ENCODE measurements at places on chromosomes 6 and 20. TPM values are rescaled to one million over a fixed set of nuclear protein-coding genes. Genes with fewer than 3 reads are reported as not detected.

The IL17A gene
- polyA plus RNA-seq, result not detected

The SSTR4 gene
- polyA plus RNA-seq, result 0.10 TPM

DNA sequence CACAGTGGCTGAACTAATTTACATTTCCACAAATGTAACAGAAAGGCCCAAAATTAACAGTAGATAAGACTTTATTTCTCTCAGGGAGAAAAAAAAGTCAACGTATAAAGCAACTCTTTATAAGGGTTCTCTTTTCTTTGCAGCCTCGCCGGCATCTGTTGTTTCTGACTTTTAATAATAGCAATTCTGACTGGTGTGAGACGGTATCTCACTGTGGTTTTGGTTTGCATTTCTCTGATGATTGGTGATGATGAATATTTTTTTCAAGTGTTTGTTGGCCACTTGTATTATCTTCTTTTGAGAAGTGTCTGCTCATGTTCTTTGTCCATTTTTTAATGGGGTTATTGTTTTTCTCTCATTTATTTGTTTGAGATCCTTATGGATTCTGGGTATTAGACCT is 27.2 kb upstream of the FKBP1A start:
- DNase-seq, result no peak

DNA sequence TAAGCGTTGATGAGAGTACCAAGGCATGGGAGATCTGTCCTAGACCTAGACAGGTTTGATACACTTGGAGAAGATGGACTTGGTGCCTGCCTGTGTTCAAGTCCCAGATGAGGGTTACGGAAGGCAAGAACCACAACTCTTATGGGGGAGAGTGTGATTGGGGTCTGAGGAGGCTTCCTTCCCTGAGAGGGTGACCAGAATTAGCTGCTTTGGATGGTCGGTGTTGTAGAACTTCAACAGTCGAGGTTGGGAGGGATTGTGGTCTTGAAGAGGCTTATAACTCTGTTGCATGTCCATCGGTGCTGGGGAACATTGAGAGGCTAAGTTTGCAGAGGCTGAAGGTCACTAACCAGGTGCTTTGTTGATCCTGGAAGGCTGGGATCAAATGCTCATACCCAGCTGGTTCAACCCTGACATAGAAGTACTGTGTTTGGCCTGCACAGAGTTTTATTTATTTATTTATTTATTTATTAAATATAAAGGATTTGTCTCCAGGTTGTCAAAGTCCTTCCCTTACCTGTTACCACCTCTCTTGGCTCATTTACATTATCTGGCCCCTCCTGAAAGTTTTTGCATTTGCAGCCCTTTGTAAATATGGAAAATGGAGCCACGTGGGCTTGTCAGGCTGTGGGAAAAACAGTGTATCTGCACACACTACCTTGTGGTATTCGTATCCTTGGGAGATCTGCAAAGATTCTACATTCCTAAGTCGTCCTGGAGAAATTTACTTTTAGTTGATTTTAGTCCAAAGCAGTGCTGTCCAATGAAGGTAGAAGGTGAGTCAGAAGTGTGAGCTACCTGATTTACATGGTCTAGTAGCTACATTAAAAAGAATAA is 15.8 kb upstream of the EFCAB8 start:
- DNase-seq, result no peak

GRCh38 chr20:62177307-62177706 is 5.5 kb upstream of the MTG2 start:
- DNase-seq, result no peak

- DNase-seq, result no peak
Observed at GRCh38 chr20:51125780-51126179, 102.9 kb upstream of the KCNG1 start.

DNA sequence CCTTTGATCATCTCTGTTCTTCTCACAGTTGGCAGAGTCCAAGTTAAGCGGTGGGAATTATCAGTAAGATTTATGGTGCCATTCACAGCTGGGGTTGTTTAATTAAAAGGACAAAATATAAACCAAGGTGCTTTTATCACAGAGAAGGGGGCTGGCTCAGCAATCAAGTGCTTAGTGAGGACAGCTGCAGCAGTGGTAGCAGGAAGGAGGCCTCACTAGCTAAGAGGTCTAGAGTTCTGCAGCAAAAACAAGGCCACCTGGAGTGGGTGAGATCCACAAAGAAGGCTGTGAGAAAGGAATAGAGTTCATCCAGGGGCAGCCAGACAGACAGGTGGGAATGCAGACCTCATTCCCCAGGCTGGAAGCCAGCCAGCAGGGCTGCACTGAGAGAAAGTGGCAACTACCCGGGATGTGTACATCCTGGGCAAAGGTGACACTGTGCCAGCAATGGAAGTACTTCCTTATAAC is 37.1 kb downstream of the PIGU start:
- no peak for DNase-seq

DNA sequence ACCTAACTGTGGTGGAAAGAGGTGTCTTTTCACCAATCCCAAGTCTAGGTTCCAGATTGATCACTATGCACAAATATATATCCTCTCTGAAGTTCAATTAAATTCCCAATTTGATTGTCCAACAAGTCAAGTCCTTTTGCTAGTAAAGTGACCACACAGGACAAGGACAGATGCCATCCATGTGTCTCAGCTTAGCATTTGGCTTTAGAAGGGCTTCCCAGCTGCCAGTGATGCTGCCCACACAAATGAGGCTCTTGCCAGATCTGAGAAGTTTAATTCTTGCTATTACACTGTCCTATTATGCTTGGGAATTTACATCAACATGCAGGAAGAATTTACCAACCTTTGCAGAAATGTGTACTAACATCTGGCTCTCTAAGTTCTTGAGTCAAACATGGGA is 108.5 kb downstream of the COL9A1 start:
- DNase-seq, result no peak

The CEP162 gene
- polyA plus RNA-seq, result 19.8 TPM

GRCh38 chr6:77880501-77880900 is 227.7 kb downstream of the MEI4 start:
- no peak for DNase-seq

DNA sequence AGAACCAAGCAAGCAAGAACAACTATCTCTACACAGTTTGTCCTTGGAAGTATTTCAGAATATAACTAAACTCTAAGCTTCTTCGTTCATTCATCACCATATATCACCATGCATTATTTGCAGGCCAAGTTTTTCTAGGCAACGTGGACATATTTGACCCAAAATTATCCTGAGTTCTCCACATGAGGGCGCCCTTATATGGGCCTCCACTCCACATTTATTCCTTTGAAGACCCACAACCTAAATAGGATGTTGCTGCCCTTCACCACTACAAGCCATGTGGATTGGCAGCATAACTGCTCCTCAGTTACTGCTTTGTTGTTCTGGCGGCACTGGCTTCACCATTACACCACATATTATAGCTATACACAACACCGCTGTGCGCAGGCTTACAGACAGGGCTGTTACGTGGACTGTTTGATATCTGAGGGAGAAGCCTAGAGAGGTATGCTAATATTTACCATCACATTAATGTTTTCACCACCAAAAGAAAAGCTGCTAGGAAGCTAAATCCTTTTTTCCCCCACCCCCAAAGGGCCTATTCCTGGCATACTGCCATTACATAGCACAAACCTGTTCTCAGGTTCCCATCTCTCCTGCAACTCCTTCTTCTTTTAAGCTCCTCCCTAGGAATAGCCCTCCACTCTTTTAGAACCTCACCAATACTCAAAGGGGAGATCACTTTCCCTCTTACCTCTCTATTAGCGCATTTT is 411.7 kb downstream of the C6orf118 start:
- DNase-seq, result no peak

GRCh38 chr6:164693944-164694343 is 615.5 kb downstream of the C6orf118 start:
- DNase-seq, result no peak

The CASS4 gene
- polyA plus RNA-seq, result 3.5 TPM

The ARFRP1 gene
- polyA plus RNA-seq, result 33.5 TPM

The SNAI1 gene
- polyA plus RNA-seq, result 18.5 TPM

GRCh38 chr20:3470208-3470626 is 601 bp upstream of the ATRN start:
- no peak for DNase-seq

DNA sequence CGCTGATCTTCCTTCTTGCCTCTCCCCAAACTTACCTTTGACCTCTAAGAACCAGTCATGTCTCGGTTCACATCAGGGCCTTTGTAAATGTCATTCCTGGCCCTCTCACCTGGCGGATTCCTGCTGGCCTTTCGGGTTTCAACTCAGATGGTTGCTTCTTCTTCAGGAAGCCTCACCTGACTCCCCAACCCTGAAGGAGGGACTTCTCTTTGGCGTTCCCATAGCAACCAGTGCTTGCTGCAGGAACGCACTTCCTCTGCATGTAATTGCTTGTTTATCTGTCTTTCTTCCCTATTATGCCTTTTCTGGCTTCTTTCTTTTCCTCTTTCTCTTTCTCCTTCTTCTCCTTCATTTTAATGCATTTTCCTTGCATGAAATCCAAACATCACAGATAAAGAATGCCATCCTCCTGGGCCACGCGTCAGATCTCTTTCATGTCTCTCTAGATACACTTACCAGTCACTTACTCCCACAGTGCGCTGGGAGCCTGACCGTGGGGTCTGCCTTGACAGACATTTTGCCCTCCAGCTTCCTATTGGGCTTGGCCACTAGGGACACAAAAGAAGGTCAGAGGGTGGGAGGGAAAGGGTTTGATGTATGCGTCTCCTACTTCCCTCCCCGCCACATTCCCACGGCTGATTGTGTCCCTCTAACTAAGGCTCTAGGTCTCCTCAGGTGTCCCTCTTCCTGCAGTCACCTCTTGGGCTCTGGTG is 295.7 kb upstream of the TSHZ2 start:
- no peak for DNase-seq

- DNase-seq, result no peak
Observed at GRCh38 chr20:615514-615913, 5.4 kb upstream of the TCF15 start.

GRCh38 chr6:43779852-43780236 is 9.8 kb downstream of the VEGFA start:
- DNase-seq, result no peak

Data from left renal cortex interstitium (tissue), 4 donors.